ENCODE measurements at places on chromosomes 5 and 9. TPM values are rescaled to one million over a fixed set of nuclear protein-coding genes. Genes with fewer than 3 reads are reported as not detected.

GRCh38 chr9:110207071-110207641, 803 bp downstream of the C9orf152 start:
- H3K36me3 ChIP-seq = no peaks in the 10 kb centered on the region
- H3K4me1 ChIP-seq = no peaks in the 10 kb centered on the region
- peaks cover 3% of the 10 kb centered on the region for H3K27me3 ChIP-seq
- no peak overlapping the region for H3K4me3 ChIP-seq
- no peak overlapping the region for H3K27ac ChIP-seq
- no peak for DNase-seq

- H3K27me3 ChIP-seq = no peaks in the 10 kb centered on the region
- H3K36me3 ChIP-seq = peaks cover 1% of the 10 kb centered on the region
These were observed 155.0 kb downstream of the AOPEP start for GRCh38 chr9:94881454-94881853.

- no peaks in the 10 kb centered on the region for H3K36me3 ChIP-seq
- no peak overlapping the region for H3K27ac ChIP-seq
- no peak overlapping the region for H3K4me3 ChIP-seq
- H3K4me1 ChIP-seq = peaks cover 7% of the 10 kb centered on the region
- no peaks in the 10 kb centered on the region for H3K27me3 ChIP-seq
- no peak for DNase-seq
These were observed 72.3 kb downstream of the NIPSNAP3B start for GRCh38 chr9:104836235-104836634.

The LCN12 gene
- total RNA-seq = 1.1 TPM

The NRARP gene
- total RNA-seq = 1.7 TPM

The SLC28A3 gene
- 0.11 TPM for total RNA-seq

GRCh38 chr5:55222092-55222984, 4.8 kb downstream of the MCIDAS start:
- H3K4me1 ChIP-seq = peaks cover 28% of the 10 kb centered on the region
- DNase-seq = no peak
- peaks cover 88% of the 10 kb centered on the region for H3K27me3 ChIP-seq
- no peak overlapping the region for H3K27ac ChIP-seq
- peak overlapping the region; percentile 37 for H3K4me3 ChIP-seq
